ENCODE measurements at places on chromosomes 4 and X.

DNA sequence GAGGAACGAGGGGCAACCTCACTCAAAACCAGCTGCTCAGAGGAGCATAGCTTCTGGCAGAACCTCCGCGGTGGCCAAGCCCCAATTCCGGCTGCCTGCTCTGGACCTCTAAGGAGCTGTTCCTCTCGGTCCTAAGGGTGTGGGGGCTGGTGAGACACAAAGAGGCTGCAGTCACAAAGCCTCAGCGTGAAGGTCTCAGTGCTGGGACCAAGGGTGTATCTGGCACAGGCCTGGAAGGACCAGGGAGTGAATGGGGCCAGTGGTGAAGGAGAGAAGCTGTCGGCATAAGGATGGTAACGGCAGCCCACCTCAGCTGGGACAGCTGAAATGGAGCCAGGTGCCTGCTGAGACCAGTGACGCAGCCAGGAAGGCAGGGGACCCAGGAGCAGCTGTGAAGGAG, 5.3 kb downstream of the PDE6B start:
- DNase-seq: no peak

GRCh38 chr4:5416637-5417036, 291.7 kb downstream of the EVC2 start:
- no peak for DNase-seq

DNA sequence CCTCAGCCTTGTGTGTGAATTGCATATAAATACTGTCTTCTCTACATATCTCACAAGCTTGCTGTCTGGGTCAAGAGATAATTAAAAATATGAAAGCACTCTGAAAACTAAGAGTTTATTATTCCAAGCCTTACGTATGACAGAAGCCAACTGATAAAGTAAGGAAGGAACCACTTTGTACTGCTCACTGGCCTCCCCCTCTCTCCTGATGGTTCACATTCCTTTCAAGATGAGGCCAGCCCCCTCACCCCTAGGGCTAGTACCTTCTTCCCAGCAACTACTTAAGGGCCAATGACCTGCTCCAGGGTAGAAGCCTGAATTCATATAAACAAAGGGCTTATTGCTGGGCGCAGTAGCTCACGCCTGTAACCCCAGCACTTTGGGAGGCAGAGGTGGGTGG, 5.4 kb upstream of the SOWAHD start:
- DNase-seq: no peak

DNA sequence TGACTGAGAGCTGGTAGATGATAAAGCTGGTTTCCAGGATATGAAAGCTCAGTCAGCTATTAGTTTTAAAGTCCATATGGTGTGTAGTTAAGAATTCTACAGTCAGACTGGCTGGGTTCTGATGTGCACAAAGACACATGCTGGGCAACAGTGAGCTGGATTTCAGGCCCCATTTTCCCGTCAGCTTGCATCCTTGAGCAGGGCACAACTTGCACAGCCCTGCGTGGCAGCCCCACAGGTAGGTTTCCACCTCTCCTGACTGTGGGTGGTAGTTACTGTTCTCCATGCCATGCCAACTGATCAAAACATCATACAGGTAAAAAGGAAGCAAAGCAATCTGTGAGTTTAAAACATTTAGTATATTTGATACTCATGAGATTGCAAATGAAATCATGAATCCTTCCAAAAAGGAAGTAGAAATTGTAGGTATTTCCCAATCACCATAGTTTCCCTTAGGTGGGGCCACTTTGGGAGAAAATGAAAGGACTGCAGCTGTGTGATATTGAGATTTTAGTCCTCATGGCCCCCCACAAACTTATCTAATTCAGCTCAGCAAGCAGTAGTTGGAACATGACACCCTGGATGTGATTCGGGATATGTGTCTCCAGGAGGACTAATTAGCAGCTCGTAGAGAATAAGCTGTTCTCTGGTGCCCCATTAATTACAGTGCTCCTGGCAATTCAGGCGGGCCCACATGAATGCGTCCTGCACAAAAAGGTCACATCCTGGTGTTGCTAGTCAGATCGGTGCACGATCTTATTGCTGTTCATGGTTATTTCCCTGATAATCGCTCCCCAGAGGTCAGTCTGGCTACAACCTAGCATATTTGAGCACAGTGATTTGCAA, 42.4 kb upstream of the NOCT start:
- DNase-seq: no peak

DNA sequence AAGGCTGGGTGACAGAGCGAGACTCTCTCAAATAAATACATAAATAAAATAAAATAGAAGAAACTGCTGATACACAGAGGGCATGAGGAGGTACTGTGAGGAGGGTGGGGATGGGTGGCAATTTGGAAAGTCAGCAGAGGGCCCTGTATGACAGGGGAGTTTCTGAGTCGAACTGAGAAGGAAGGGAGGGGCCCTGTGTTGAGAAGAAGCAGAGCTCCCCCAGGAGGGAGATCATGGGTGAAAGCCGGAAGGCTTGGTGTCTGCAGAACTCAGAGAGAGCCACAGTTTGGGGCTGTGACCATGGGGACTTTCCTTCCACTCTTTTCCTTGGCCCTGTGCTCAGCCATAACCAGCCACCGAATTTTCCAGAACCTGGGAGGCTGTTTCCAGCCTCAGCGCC, 24.8 kb upstream of the AFAP1 start:
- no peak for DNase-seq

- DNase-seq: no peak
Measured at GRCh38 chr4:142901166-142901662, 55.1 kb upstream of the INPP4B start.
